ENCODE measurements at places on chromosomes 1 and 21.

- no peak for DNase-seq
Measured at GRCh38 chr1:150846473-150847146, 29.8 kb downstream of the ARNT start.

- DNase-seq = no peak
Measured at GRCh38 chr1:157270705-157271274, 132.6 kb upstream of the ETV3 start.

DNA sequence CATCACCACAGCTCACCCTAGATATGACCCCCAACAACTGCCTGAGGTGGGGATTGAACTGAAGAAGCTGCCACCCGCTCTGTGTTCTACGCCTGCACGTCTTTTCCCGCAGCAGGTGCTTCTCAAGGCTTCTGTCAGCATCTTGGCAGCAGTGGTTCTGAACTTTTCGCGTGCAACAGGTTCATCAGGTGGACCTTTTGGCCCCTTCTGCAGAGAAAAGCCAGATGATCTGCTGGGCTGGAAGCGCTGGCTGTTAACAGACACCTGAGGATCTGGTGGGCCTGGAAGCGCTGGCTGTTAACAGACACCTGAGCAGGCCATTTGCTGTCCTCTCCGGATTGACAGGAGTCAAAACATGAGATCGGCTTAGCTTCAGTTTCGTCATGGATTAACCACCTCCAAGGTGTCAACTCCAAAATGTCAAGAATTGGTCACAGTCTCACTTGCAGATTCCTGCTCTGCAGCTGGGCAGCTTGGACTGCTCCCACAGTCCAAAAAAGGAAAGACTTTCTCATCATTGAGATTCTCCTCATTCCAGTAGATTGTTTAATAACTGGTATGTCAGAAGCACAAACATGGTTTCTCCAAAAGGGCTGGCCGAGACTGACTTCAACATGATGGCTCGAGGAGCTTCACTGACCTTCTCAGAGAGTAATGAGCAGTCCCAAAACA lies 4.7 kb downstream of the C1orf174 start:
- no peak for DNase-seq

DNA sequence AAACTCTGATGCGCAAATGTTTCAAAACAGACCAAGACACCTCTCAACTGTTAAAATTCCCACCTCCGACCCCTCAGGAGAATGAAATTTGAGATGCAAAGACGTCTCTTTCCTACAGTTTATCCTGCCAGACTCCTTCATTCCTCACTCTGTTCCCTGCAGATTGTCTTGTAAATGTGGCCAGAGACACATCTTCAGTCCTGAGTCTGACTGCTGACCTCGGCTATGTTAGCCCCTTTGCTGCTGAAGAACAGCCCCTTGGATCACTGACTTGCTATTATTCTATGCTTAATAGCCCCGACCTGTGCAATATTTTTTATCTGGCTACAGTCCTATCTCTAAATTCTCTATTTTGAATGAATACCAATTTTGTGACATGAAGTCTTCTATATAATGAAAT lies 16.6 kb upstream of the ESRRG start:
- DNase-seq = no peak

DNA sequence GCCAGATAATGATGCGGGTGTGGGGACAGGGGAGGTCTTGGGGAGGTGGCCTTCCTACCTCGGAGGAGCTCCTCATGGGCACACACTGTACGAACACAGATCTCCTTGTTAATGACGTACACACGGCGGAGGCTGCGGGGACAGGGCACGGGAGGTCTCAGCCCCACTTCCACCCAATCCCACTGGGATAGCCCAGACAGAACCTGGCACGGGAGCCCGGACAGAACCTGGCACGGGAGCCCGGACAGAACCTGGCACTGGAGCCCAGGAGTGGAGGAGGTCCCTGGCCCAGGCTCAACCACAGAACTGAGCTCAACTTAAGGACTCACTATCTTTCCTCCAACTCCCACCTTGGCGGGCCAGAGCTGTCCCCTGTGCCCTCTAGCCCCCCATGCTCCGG lies 5.2 kb downstream of the MFAP2 start:
- no peak for DNase-seq

DNA sequence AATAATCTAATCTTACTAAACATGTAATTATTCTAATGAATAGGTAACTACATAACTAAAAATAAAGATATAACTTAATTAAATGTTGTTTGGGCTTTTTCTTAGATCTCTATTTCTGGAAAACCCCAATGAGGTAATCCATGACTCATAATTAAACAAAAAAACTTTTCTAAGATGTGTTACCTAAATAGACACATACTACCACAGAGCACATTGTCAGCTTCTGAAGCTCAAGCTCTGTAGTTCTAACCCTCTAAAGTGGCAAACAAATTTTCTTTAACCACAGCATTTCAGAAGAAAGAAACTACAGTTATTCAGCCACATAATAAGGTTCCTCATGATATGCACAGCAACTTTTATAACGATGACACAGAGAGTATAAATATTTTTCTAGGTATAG lies 4.2 kb downstream of the OR6K3 start:
- no peak for DNase-seq

Data from iris pigment epithelial cell (primary cell).